ENCODE measurements at places on chromosomes 7 and 10.

- DNase-seq = no peak
Observed at GRCh38 chr7:36064676-36065075, 88.4 kb upstream of the EEPD1 start.

DNA sequence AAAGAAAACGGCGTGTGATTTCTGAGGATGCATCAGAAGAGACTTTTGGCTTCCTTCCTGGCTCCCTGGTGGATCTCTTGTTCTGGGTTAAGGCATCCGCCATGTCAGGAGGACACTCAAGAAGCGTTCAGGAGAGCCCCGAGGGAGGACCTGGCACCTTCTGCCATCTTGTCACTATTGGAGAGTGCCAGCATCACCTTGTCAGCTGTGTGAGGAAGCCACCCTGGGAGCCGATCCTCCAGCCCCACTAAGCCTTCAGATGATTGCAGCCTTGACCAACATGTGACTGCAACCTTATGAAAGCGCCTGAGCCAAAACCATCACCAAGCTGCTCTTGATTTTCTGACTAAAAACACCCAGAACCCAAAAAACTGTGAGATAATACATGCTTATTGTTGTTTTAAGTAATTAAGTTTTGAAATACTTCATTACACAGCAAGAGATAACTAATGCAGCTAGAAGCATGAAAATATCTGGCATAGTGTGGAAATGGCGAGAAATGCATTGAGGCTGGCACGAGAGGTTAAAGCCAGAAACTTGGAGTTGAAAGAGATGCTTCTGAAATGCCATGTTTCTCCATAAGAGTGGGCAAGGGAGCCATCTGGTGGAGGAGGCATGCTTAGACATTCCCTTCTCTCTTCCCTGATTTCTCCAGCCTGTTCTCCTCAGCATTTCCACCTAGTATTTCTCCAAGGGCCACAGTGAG is 5.4 kb upstream of the ZFYVE27 start:
- DNase-seq = peak; percentile 28

- DNase-seq = no peak
Observed at GRCh38 chr10:61847087-61847486, 54.4 kb upstream of the ARID5B start.

DNA sequence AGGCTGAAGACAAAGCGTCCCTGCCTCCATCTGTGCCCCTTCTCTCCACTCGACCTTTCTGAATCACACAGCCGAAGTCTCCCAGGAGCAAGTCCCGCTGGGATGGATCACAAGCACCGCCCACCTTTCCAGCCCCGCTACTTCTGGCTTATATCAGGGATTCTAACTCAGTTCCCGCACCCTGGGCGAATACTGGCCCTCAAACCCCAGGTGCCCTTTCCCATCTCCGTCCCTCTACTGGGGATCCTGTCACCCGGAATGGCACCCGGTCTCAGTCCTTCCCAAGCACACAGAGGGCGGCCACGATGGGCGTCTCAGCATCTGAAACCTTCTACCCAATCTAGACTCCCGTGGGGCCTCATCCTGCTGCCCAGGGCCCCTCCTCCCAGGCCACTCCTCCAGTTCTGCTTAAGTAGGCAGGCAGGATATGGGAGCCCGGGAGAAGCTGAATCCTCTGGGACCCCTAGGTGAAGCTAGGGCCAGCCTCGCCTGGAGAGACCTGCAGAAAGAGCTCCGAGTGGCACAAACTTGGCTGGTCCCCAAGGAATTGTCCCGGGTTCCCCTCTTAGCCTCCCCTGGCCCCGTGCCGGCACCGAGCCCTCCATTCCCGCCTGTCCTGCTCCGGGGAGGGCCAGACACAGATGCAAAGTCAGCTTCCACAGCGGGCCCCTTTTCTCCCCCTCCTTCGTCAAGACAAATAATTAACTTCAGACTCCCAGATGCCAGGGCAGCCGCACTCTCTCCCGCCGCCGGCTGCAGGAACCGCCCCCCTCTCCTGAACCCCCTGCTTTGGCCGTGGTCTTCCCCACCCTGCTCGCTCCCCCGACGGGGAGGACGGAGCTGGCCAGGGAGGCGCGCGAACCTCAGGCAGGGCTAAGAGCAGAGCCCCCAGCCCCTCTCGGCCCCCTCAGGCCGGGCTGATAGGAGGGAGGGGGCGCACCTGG is 612 bp downstream of the KCP start:
- DNase-seq = no peak

DNA sequence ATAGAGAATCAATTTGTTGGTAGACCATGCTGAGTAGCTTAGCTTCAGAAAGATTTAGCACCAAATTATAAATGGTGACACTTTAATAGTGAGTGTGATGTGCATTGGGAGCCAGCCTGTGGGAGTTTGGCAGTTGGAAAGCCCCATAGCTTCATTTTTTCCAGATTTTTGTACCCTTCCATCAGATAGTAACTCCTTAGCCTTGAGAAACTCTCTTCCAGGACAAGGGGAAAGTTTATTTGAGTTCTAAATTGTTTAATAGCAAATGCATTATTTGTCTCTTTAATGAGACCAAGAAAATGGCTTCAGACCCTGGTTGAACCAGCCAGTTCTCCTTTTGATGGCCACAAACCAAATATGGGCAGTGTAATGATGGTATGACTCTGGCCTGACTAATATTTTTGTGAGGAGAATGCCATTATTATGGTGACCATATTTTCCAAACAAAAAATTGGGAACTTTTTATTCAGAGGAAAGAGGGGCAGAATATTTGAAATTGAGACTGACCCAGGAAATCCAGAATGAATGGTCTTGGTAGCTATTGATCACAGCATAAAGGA is 49.8 kb downstream of the PLCE1 start:
- no peak for DNase-seq

- no peak for DNase-seq
Observed at GRCh38 chr10:75050149-75050919, 61.1 kb upstream of the SAMD8 start.

DNA sequence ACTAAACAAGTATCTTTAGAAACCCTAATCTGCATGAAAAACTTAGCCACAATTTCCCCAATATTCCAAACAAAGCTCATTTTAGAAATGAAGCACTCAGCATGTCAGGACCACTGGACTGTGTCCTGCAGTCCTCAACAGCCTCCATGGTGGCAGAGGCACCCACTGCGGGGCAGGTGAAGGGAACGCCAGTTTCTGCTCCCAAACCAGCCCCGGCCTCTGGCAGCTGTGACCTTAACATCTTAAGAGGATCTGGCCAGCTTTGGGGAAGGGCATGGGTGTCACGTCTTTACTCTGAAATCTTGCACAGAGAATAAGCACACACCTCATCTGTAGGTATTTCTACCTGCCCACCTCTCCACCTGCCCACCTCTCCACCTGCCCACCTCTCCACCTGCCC is 262.7 kb downstream of the DNAJB6 start:
- no peak for DNase-seq
